ENCODE measurements at places on chromosomes 4 and X. TPM values are rescaled to one million over a fixed set of nuclear protein-coding genes. Genes with fewer than 3 reads are reported as not detected.

BTK gene
- total RNA-seq, result not detected

DMP1 gene
- not detected for total RNA-seq

CLDN34 gene
- not detected for total RNA-seq

SLC25A53 gene
- total RNA-seq, result 118 TPM

IL2RG gene
- total RNA-seq, result 2.6 TPM

IL2 gene
- total RNA-seq, result not detected

GRCh38 chr4:16672421-16672820, 226.0 kb downstream of the LDB2 start:
- DNase-seq, result no peak
- no peak overlapping the region for H3K27ac ChIP-seq
- peaks cover 11% of the 10 kb centered on the region for H3K4me1 ChIP-seq
- no peak overlapping the region for H3K4me3 ChIP-seq
- no peaks in the 10 kb centered on the region for H3K27me3 ChIP-seq

DNA sequence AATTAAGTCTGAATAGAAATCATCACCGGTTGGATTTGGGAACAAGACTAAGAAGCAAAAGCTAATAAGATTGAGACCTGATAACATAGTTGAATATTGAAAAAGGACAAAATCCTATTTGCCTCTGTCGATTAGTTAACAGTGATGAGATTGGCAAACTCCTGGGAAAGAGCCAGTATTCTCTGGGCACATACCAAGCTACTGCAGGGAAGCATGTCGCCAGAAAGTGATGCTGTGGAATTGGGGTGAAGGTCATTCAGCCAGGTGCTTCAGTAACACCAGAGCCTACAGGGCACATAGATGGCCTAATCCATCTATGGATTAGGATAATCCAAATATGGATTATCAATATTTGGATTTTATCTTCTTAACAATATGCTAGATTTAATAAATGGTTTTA, 44.0 kb downstream of the OSTC start:
- no peaks in the 10 kb centered on the region for H3K36me3 ChIP-seq
- no peak overlapping the region for H3K27ac ChIP-seq
- no peaks in the 10 kb centered on the region for H3K27me3 ChIP-seq
- no peaks in the 10 kb centered on the region for H3K4me1 ChIP-seq

GRCh38 chrX:53324803-53325202, 43.4 kb upstream of the IQSEC2 start:
- no peak for DNase-seq
- no peaks in the 10 kb centered on the region for H3K36me3 ChIP-seq
- H3K4me3 ChIP-seq, result no peak overlapping the region
- peaks cover 43% of the 10 kb centered on the region for H3K27me3 ChIP-seq
- no peak overlapping the region for H3K27ac ChIP-seq
- peaks cover 6% of the 10 kb centered on the region for H3K4me1 ChIP-seq

- H3K4me1 ChIP-seq, result peaks cover 70% of the 10 kb centered on the region
- no peak overlapping the region for H3K4me3 ChIP-seq
- peak; percentile 31 for DNase-seq
- peaks cover 8% of the 10 kb centered on the region for H3K36me3 ChIP-seq
- H3K27ac ChIP-seq, result peak overlapping the region; percentile 88
These were observed 1.9 kb upstream of the HAUS3 start for GRCh38 chr4:2243681-2244380.

DNA sequence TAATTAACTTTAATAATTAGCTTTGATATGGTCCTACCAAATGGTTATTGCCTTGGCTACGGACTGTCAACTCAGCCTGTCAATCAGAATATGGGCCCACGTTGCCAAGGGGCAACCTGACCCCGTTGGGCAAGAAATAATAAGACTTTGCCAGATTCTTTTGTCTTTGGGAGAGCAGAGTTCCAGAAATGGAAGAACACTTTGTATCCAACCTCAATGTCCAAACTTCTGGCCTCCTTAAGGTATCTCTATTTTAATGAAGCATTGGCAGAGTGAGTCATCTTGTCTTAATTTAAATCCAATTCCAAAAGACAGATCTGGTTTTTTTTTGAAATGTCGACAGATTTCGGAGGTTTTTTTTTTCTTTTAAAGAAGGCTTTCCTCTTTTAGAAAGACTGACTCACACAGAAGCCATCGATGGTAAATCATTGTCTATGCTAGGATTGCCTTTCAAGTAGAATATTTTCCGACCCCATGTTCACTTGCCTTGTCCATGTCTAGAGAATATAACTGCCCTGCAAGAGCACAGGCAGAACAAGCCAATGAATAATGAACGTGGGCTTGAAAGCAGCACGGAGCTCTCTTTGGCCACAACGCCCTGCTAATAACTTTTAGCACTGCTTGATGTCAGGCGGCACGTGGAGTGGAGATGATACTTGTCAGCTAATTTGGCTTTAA, 190.3 kb upstream of the GATB start:
- H3K4me3 ChIP-seq, result no peak overlapping the region
- no peak for DNase-seq
- H3K4me1 ChIP-seq, result no peaks in the 10 kb centered on the region
- H3K36me3 ChIP-seq, result no peaks in the 10 kb centered on the region

- H3K4me3 ChIP-seq, result no peak overlapping the region
- no peak for DNase-seq
- H3K27me3 ChIP-seq, result no peaks in the 10 kb centered on the region
- H3K27ac ChIP-seq, result no peak overlapping the region
These were observed 12.7 kb downstream of the ADGRA3 start for GRCh38 chr4:22502895-22503814.

DNA sequence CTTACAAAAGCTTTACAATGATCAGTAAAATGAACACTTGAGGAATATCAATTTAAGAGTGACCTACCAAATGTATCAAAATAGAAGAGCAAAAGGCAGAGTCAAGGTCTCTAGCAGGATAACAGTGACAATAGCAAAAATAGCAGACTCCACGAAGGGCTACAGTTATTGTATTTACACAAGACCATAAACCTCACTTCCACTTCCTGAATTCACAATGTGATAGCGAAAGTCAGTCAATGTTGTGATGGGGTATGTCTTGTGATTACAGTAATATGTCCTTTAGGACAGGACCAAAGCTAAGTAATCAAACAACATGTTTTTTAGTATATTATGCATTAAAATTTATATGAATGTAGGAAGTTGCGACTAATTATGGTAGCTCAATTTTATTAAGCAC, 139.6 kb downstream of the IQCM start:
- no peaks in the 10 kb centered on the region for H3K27me3 ChIP-seq
- H3K27ac ChIP-seq, result no peak overlapping the region
- no peaks in the 10 kb centered on the region for H3K4me1 ChIP-seq

DNA sequence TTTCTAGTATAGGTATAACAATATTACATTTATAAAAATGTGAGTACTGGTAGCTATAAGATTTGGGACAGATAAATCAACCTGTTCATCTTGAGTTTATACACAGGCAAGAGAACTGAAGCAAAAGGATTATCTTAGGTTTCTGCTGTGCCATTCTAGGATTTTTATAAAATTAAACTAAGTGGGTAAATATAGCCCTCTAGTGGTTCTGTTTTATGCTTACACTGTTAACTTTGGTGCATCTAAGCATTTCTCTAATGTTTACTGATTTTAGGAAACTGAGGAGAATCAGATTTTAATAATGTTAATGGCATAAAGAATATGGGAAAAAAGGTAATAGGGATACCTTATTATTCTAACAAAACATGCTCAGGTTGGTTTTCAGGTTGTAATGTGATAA, 1.1 kb upstream of the RRH start:
- no peak overlapping the region for H3K27ac ChIP-seq
- H3K36me3 ChIP-seq, result peaks cover 53% of the 10 kb centered on the region
- no peak overlapping the region for H3K4me3 ChIP-seq
- H3K27me3 ChIP-seq, result no peaks in the 10 kb centered on the region

DNA sequence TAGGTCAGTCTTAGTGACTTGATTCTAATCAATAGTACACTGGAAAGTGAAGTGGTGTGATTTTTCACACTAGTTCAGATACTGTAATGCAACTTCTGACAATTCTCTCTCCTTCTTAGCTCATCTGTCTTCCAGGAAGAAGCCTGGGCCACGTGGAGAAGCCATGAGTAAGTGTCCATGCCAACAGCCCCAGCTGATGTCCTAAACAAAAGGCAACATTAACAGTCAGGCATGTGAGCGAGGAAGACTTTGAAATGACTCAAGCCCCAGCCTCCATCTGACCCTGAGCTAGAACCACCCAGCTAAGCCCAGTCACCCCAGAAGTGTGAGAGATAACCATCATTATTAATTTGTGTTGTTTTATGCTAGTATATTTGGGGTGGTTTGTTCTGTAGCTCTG, 115.7 kb upstream of the MAGEB16 start:
- no peaks in the 10 kb centered on the region for H3K27me3 ChIP-seq
- no peaks in the 10 kb centered on the region for H3K4me1 ChIP-seq
- no peak for DNase-seq
- H3K27ac ChIP-seq, result no peak overlapping the region
- no peaks in the 10 kb centered on the region for H3K36me3 ChIP-seq

DNA sequence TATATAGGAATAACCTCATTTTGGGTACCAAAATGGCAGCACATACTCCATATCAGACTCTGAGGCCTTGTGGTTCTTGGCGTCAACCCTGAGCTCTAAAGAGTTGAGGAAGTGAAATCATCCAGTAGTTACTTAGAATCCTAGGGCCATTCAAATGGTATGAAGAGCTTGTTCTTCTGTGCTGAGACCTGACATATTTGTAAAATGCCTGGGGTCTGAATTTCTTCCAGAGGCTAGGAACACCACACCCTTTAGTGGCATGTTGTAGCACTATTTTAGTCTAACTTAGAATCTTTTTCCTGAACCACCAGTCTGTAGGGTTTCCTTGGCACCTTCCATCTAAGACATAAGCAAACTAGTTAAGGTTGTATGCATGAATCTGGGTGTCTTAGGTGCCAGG, 18.1 kb upstream of the GDPD2 start:
- H3K36me3 ChIP-seq, result no peaks in the 10 kb centered on the region
- no peak for DNase-seq
- H3K27me3 ChIP-seq, result no peaks in the 10 kb centered on the region
- H3K27ac ChIP-seq, result no peak overlapping the region
- no peak overlapping the region for H3K4me3 ChIP-seq

DNA sequence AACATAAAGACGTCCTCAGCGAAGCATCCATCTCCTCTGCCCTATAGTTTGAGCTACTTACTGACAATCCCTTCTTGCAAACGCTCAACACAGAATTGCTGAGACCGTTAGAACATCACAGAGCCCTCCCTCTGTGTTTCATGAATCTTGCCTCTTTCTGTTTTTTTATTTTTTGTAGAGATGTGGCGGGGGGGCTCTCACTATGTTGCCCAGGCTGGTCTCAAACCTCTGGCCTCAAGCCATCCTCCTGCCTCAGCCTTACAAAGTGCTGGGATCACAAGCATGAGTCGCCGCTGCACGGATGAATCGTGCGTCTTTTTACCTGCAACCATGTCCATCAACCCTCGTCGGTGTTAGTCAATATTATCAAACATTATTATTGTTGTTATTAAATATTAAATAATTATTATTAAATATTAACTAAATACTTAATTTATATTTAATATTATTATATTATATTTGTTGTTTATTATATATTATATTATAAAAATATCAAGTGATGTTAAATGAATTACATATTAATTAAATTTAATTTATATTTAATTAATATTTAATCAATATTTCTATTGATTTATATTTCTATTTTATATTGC, 200.7 kb downstream of the CRLF2 start:
- no peak for DNase-seq
- H3K27ac ChIP-seq, result no peak overlapping the region
- H3K4me3 ChIP-seq, result no peak overlapping the region
- H3K36me3 ChIP-seq, result no peaks in the 10 kb centered on the region

DNA sequence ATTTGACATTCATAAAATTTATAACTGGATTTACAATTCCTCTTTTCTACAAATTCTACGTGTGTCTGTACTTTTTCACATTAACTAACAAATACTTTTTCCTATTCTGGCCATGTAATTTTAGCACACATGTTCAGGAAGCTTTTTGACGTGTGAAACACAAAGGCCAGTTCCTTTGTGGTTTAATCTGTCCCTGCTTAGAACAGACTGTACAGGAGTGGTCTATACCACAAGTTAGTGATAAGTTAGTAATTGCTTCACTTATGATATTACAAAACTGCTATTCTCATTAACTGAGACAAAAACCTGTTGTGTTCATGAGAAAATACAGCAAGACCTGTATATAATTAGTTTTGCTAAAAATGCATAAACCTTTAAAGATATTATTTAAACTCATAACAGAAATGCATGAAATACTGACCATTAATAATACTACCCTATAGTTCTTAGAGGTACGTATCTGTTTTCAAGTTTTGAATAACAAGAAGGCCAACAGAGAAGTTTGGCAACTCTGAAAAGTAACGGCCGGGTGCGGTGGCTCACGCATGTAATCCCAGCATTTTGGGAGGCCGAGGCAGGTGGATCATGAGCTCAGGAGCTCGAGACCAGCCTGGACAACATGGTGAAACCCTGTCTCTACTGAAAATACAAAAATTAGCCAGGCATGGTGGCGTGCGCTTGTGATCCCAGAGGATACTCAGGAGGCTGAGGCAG, 13.7 kb upstream of the AREG start:
- DNase-seq, result no peak
- peak overlapping the region; percentile 27 for H3K27ac ChIP-seq
- H3K36me3 ChIP-seq, result no peaks in the 10 kb centered on the region
- no peak overlapping the region for H3K4me3 ChIP-seq

DNA sequence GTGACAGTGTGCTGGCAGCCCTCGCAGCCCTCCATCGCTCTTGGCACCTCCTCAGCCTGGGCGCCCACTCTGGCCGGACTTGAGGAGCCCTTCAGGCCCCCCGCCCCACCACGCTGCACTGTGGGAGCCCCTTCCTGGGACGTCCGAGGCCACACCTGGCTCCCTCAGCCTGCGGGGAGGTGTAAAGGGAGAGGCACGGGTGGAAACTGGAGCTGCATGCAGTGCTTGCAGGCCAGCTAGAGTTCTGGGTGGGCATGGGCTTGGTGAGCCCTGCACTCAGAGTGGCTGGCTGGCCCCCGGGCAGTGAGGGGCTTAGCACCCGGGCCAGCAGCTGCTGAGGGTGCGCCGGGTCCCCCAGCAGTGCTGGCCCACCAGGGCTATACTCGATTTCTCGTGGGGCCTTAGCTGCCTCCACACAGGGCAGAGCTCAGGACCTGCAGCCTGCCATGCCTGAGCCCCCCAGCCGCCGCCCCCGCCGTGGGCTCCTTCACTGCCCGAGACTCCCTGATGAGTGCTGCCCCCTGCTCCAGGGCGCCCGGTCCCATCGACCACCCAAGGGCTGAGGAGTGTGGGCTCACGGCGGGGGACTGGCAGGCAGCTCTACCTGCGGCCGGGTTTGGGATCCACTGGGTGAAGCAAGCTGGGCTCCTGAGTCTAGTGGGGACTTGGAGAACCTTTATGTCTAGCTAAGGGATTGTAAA, 1672.7 kb upstream of the PCDH7 start:
- no peaks in the 10 kb centered on the region for H3K4me1 ChIP-seq
- no peak for DNase-seq

DNA sequence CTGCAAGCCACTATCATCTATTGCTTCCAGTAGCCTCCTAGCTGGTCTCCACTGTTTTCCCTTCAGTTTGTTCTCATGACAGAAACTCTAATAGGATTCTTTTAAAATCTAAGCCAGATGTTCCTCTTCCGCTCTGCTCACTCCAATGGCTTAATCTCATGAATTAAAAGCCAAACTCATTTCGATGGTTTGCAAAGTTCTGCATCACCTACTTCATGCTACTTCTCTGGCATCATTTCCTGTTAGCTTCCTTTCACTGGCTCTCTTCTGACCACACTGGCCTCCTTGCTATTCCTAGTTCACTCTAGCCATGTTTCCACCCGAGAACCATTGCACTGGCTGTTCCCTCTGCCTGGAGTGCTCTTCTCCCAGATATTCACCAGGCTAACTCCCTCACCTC, 102.0 kb upstream of the LSM6 start:
- no peak overlapping the region for H3K27ac ChIP-seq
- no peaks in the 10 kb centered on the region for H3K27me3 ChIP-seq

Data from stomach (tissue), 19 donors.